ENCODE measurements at places on chromosomes 4 and X.

DNA sequence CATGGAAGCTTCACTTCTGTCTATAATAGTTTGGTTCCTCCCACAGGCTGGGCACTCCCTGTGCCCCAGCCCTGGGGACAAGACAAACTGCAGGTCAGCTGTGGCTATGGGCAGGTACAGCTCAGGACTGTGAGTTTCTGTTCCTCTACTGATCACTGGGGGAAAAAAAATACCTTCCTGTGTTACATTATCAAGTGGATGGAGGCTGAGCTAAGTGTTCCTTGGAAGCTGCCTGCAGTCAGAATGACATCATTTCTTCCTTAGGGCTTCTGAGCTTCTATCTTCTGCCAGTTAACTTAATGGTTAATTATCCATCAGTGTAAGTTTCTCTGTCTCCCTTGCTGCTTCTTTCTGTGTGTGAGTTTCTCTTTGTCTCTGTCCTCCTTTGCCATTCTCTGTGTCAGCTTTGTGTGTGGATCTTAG lies 4.6 kb downstream of the RAB33A start:
- DNase-seq = no peak

GRCh38 chr4:83340692-83341343 lies 6.2 kb upstream of the HPSE start:
- DNase-seq = no peak

- DNase-seq = no peak
Measured at GRCh38 chr4:123516576-123516975, 120.0 kb downstream of the SPRY1 start.

DNA sequence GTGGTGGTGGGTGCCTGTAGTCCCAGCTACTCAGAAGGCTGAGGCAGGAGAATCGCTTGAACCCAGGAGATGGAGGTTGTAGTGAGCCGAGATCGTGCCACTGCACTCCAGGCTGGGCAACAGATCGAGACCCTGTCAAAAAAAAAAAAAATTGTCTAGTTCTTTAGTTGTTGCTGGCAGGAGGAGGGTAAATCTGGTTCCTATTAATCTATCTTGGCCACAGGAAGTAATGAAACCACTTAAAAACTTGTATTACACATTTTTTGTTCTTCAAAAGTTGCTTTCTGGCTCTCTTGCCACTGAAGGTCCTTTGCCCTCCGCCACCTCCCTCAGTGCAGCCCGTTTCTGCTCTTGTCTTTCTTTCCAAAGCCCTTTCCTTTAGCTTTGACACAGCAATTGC lies 102.9 kb upstream of the ARSJ start:
- no peak for DNase-seq

- no peak for DNase-seq
Measured at GRCh38 chr4:8908206-8908893, 36.7 kb upstream of the HMX1 start.

DNA sequence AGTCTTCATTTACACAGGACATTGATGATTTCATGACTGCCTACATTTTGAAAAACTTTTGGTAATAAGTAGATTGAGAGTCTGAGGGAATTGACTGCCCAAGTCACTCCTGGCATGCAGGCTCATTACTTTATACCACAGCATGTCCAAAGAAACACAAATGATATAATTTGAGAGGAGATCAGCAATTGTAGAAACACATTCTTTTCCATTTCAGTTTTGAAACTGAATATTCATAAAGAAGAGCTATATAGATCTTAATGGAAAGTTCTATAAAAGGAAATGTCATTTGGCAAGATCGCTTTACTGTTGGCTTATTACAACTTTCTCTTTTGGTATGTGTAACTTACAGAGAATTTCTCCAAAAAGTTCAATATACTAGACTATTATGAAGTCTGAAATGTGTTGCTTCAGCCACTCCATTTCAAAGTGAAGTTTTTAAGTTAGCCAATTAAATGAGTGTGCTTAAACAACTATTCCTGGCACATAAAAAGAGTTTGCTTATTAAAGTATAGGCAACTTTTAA lies 158.0 kb downstream of the ARAP2 start:
- DNase-seq = no peak

- no peak for DNase-seq
Measured at GRCh38 chr4:139367421-139368090, 65.3 kb upstream of the NDUFC1 start.

- DNase-seq = no peak
Measured at GRCh38 chr4:19494961-19495360, 756.7 kb upstream of the SLIT2 start.

GRCh38 chrX:153927672-153927921 lies 1.5 kb upstream of the ARHGAP4 start:
- no peak for DNase-seq

- no peak for DNase-seq
Measured at GRCh38 chrX:53227224-53227765, 2.3 kb upstream of the KDM5C start.

- no peak for DNase-seq
Measured at GRCh38 chrX:1491851-1492349, 39.2 kb upstream of the ASMTL start.

DNA sequence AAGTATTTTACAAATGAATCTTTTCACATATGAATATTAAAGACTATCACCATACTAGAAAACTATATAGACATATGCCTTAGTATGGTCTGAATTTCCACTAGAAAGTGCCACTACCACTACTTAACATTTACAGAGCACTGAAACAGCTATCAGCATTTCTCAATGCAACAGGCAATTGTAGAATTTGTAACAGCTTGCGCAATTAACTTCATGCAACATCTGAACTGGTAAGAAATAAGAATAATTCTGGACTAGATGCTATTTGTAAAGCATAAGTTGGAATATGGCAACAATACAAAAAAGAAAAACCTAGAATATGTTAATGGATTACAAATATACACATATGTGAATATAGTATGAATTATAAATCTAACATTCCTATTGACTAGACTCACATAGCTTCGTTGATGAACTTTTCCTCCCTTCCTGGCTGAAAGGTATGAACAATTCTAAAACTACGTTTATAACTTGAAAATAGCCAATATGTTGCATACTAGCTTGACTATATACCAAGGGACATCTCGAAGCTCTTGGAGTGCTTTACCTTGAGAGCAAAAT lies 82.0 kb downstream of the ATP8A1 start:
- DNase-seq = no peak

- DNase-seq = no peak
Measured at GRCh38 chr4:139267301-139267700, 12.7 kb downstream of the MGARP start.

DNA sequence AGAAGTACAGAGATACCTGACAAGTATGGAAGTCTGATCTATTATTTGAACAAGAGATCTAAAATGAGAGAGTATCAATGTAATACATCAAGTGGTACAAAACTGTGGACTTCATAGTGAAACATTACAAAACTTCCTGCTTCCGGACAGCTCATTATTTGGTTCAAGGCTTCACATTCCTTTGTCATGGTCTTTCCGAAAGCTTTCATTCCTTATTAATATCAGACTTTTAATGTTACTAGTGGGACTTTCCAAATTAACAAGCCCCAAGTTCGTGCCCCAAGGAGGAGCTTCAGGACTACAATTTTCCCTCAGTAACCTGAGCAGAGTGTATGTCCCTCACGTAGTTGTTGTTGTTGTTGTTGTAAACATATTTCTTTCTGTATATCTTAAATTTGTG lies 1.2 kb downstream of the CHIC2 start:
- DNase-seq = no peak

GRCh38 chr4:73451404-73451803 lies 15.4 kb downstream of the AFP start:
- no peak for DNase-seq

- DNase-seq = no peak
Measured at GRCh38 chr4:156553659-156554058, 417.9 kb downstream of the PDGFC start.

DNA sequence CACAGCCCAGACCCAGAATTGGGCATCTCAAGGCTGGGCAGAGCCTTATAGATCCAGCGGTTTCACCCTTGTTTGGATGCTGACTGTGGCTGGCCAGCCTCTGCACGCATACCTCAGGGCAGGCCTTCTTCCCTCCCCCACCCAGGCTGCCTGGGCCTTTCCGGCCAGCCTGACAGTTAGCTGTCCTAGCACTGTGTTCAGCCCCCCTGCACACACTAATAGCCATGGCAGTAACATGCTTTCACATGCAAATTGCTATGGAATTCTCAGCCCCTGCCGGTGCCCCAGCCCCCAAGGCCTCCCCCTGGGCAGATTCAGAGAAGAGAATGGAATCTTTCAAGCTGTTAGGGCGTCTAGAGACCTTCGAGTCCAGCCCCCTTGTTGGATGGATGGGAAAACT lies 17.7 kb downstream of the EFNB1 start:
- no peak for DNase-seq

- no peak for DNase-seq
Measured at GRCh38 chr4:136741468-136741867, 790.8 kb downstream of the PCDH18 start.

- no peak for DNase-seq
Measured at GRCh38 chrX:80207327-80207726, 192.8 kb downstream of the TBX22 start.

- peak; percentile 44 for DNase-seq
Measured at GRCh38 chr4:114659386-114660008, 60.9 kb downstream of the UGT8 start.

GRCh38 chrX:17692709-17693346 lies 44.5 kb upstream of the SCML1 start:
- DNase-seq = peak; percentile 16

DNA sequence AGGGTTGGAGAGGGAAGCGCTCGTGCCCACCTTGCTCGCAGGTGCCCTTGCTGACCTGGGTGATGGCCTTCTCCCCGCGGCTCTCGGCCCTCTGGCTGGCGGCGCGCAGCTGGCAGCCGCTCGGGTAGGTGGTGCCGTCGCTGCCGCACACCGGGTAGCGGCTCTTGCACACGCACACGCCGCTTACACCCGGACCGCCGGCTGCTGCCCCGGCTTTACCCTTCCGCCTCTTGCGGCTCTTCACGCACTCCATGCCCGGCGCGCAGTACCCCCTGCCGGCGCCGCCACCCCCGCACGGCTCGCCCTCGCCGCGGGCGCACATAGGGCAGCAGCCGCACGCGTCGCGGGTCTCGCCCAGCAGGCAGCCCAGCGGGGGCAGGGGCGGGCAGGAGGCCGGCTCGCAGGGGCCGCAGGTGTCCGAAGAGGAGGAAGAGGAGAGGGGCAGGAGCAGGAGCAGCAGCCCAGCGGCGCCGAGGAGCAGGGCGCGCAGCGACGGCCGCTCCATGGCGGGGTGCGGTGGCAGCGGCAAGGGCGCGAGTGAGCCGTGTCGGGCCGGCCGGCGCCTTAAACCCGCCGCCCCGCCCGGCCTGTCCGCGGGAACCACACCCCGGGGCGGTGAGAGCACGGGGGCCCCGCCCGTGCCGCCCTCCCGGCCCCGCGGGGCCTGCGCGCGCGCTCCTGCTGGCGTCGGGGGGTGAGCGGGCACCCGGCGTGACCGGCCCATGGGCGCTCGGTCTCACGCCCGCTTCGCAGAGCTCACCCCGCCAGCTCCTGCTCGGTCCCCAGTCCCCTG lies at the start of gene IGFBP7:
IGFBP7 (minus strand) TSS at position 539 of the 793 bp plus-strand sequence; CDS start at position 505, 34 bp downstream.
- DNase-seq = no peak

DNA sequence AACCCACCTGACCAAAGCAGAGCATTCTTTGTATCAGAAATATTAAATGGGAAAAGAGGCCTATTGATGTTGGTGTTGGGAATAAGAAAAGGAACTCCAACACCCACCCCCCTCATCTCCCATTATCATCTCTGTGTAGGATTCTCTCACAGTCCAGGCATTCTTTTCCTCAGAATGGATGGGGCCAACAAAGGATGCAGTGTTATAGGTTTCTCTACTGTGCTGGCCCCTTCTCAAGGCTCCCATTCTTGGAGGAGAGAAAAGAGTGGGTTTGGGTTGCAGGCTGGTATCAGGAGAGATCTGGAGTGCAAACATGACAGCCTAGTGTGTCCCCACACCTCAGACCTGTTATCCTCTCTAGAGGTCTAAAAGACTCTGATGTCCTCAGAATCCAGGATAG lies 59.6 kb downstream of the UGT8 start:
- DNase-seq = no peak

DNA sequence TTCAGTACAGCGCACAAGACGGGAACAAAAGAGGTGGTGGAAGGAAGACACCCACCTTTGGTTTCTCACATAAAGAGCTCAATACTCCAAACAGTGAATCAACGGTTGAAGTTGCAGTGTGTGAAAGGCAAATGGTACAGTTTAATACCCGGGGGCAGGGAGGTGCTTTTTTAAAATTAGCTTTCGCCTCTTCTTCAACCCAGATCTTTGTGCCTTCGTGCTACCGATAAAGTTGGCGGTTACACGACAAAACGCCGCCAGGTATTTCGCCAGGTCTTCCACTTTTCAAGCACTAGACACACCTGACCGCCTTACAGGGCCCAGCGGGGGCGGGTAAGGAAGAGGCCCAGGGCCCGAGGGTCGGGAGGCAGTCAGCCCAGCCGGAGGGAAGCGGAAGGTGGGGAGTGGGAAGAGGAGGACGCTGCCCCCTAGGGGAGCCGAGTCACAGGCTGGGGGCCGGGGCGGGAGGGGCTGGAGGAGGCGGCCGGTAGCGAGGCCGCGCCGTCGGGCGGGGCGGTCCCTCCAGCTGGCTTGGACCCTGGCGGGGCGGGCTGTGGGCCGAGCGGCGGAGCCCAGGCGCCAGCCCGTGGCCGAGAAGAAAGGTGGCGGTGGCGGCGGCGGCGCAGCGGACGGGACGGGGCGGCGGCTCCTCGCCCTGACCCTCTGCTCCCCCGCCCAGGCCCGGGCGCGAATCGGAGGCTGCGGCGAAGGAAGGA lies 16.0 kb downstream of the UTP3 start:
- peak; percentile 83 for DNase-seq

DNA sequence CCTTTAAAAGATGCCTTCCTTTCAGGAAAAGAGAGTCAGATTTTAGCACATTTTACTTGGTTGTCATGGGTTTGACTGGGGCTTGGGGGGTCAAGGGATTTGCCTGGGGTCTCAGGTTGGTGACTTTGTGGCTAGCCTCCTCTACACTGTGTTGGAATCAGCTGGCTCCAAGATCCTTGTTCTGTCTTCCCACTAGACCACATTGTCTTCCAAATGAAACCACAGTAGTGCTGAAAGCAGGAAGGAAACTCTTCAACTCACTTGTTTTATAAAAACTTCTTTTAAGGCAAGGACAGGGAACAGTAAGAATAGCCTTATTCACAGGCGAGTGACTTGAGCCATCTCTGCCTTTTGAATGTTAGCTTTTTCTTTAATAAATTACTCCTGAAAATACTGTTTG lies 37.0 kb upstream of the OTUD4 start:
- no peak for DNase-seq
